CD4-positive, alpha-beta T cell treated with Interleukin-4 for 1 hour (primary cell): ENCODE measurements at places on chromosomes 16 and 17.

- no peak for DNase-seq
Measured at GRCh38 chr17:38600906-38601305, 4.8 kb downstream of the SRCIN1 start.

DNA sequence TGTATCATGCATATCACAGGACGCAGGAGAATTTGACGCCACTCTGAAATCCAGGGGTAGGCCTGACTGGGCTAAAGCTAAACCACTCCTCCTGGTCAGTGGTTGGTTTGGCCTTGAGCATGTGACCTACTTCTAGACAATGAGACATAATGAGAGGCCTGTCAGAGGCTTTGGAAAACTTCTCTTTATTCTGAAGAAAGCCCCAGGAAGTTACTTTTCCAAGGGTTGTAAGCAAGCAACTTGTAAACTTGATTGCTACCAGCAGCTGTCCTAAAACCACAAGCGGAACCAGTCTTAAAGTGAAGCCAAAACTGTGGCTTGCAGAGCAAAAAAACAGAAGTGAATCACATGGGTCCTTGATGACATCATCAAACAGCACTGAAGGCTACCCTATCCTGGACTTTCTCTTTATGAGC lies 138.2 kb upstream of the COX10 start:
- peak; percentile 79 for DNase-seq

- DNase-seq: no peak
Measured at GRCh38 chr17:12659500-12659899, 6.2 kb upstream of the MYOCD start.

DNA sequence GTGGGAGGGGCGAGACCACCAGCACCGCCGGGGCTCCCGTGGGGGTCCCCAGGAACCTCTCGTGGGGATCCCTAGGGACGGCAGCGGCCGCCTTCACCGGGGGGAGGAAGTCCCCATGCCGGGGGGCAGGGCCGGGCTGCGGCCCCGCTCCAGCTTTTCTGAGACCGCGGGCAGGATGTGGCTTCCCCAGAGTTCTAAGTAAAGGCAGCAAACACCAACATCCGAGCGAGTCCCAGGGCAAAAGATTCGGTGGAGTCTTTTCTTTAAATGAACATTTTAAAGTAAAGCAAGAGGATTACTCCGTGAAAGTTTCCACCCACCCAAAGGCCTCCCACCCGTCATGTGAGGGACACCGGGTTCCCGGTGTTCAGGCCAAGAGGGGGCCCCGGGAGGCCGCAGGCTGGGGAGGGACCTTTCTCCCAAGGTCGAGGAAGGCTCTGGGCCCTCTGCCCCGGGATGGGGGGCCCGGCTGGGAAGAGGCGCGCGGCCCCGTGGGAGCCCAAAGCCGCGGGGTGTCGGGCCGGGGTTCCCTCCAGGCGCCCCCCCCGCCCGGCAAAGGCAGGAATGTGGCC lies 137.2 kb upstream of the RPH3AL start:
- DNase-seq: peak; percentile 53

GRCh38 chr16:4593086-4593485 lies 21.6 kb downstream of the UBALD1 start:
- no peak for DNase-seq

DNA sequence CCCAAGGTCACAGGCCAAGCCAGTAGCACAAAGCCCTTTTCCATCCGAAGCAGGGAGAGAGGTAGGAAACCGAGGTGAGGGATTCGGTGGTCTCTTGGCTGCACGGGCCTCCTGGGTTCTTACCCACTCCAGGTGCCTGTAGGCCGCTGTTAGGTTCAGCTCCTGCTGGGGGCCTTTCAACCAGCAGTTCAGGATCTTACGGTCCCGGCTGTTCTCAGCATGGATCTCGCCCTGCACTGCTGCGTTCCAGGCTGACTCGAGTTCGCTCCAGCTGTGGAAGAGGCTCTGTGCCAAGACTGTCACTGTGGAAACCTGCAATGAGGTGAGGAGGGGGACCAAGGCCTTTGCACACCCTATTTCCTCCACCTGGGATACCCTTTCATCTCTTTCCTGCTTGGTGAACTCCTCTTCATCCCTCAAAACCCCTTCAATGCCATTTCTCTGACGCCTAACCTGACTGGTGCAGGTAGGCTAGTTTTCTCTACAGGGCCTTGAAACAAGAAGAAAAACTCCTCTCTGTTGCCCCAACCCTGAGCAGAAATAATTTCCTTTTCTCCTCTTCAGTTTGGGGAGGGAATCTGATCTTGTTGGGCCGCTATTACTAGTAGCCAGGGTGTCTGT lies 103.6 kb downstream of the RMI2 start:
- DNase-seq: no peak

GRCh38 chr17:31085563-31085962 lies 9.2 kb upstream of the NF1 start:
- no peak for DNase-seq
